ENCODE measurements at places on chromosomes 2 and 18.

DNA sequence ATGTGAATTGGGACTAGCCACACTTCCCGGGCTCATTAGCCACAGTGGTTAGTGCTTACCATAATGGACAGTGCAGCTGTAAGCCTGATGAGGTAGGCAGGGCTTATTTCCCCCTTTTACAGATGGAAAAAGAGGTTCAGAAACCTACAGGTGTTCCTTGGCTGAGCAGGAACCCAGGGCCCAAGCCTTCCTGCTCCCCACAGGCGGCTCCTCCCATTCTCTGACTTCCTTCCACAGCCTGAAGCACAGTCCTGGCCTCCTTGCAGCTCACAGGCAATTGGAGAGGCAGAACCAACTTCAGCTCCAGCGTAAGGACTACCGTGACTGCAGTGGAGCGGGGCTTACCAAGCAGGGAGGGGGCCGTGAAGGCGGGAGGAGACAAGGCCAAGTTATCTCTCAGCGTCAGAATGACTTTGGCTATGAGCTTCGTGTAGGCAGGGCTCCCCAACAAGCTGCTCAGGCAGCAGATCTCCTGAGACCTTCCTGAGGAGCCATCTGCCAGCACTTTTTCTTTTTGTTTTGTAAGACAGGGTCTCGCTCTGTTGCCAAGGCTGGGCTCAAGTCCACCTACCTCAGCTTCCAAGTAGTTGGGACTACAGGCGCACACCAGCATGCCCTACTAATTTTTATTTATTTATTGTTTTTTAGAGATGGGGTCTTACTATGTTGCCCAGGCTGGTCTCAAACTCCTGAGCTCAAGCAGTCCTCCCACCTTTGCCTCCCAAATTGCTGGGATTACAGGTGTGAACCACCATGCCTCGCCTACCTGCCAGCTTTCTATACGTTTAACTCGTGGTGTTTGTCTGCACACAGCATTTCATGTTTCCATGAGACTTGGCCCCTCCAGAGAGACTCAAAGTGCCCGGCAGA lies 34.2 kb upstream of the NT5DC4 start:
- DNase-seq: no peak

DNA sequence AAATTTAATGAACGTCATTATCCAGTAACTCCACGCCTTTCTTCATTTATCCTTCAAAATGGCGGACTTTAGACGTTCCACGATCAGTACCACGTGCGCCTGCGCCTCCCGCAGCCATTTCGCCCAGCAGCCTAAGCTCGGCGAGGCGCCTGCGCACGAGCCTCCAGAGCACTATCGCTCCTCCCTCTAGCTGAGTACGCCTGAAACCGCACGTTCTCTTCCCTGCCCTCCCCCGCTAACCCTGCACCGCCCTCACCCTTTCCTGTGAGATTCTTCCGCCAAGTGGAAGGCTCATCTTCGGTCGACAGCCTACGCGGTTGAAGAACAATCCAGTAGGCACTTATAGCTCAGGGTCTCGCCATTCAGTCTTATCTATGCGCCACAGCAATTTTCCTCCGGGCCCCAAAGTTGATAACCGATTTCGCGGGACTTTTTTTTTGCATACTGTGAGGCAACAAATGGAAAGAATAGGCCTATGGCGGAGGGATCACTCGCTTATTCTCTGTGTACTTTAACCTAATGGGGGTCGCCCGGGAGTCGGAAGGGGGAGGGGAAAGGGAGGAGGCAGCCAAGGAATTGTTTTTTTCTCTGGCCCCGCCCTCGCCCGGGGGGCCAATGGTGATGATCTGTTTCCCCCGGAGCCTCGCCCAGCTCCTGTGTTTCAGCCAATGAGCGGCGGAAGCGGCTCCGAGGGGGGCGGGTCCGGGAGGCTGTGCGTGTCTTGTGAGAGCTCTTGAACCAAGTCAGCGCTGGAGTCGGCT lies at the start of gene KDM3A:
TSS of gene KDM3A (plus strand) at position 741 of the 761 bp plus-strand sequence. CDS start 677 bp downstream, outside the sequence.
- DNase-seq: peak; percentile 88

DNA sequence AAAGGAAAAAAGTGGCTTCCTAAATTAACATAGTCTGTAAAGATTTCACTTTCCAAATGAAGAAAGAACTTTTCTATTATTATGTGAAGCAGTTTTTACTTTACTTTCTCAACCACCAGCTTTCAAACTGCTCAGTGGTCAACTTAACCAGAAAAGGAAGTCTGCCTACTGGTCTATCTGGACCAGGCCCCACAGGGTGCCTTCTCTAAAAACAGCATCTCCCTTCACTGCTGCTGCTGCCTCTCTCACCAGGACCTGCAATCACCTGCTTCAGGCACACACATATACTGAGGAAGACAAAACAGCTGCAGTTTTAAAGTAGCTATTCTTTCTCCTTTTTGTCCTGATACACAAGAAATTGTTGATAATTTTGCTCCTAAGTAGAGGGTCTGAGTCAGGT lies 221.3 kb upstream of the DCC start:
- DNase-seq: no peak

DNA sequence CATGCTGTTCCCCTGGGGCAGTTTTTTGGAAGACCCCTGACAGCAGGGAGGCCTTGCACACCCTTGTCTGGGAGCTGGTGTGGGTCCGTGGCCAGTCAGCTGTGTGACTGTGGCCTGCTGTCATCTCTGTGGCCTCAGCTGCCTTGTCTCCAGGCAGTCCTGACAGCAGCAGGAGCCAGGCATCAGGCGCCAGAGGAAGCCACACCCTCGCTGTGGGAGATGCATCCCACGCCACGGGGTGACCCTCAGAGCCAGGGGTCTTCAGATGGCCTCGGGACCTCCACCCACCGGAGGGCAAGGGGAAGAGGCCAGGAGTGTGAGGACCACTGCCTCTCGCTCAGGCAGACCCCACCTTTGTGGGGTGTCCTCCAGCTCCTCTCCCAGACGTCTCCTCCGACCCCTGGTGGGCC lies 5.0 kb downstream of the BOK start:
- no peak for DNase-seq

DNA sequence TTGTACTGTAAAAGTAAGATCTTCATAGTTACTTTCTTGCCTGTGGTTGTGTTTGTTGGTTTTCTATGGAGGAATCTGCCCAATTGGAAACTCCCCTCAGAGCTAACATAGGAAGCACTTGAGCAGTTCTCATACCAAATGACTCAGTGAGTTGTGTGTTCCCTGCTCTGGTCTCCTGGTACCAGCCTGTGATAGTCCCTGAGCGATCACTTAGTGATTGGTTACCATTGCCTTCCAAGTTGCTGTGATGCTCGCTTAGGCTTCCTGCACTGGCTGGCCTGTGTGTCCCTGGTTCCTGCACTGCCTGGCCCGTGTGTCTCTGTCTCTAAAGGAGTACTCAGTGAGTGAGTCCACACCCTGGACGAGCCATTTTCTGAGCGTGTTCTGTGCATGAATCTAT lies 133.0 kb downstream of the MAP4K4 start:
- DNase-seq: no peak

GRCh38 chr2:134217924-134218323 lies 35.9 kb upstream of the MGAT5 start:
- no peak for DNase-seq

GRCh38 chr18:55119434-55119833 lies 160.2 kb upstream of the CCDC68 start:
- DNase-seq: no peak

Measured in NCI-H187 treated with DMSO at 0.1 percent for 48 hours (cell line).